T-cell (primary cell): ENCODE measurements at places on chromosomes 5 and 9.

GRCh38 chr5:139132515-139132914 lies 65.7 kb downstream of the SIL1 start:
- DNase-seq: no peak

- DNase-seq: no peak
Measured at GRCh38 chr5:39428640-39429039, 3.9 kb upstream of the DAB2 start.

- no peak for DNase-seq
Measured at GRCh38 chr5:74352256-74352655, 288.3 kb downstream of the ENC1 start.

DNA sequence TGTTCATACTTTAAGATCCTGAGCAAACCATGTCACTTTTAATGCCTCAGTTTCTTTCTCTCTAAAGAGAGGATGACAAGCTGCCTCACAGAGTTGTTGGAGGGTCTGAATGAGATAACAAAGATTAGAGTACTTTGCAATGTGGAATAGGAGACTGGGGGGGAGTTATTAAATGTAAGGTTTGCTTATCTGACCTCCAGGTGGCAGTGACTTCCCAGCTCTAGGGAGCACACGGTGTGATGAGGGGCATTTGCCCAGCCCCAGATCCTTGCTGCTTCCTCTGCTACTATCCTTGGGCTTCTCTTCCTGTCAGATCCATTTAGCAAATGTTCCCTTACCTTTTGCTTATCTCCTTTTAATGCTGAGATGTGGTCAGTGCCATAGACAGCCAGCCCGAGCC lies 30.7 kb downstream of the ENHO start:
- no peak for DNase-seq

DNA sequence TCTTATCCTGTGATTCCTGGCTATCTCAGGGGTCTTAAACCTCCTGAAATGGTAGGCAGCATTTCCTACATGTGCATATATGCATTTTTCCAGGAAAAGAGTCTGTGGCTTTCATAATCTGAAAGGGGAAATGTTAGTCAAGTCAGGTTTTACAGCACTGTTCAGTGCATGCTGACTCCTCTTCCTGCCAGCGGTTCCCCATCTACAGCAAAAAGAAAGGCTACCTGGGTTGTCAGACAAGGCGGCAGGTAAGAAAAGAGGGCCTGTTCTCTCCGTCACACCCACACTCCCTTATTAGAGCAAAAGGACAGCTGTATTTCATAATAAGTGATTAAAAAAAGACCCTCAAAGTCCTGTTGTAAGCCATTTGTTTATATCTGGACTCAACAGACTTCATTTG lies 4.3 kb upstream of the SPATA6L start:
- DNase-seq: no peak

DNA sequence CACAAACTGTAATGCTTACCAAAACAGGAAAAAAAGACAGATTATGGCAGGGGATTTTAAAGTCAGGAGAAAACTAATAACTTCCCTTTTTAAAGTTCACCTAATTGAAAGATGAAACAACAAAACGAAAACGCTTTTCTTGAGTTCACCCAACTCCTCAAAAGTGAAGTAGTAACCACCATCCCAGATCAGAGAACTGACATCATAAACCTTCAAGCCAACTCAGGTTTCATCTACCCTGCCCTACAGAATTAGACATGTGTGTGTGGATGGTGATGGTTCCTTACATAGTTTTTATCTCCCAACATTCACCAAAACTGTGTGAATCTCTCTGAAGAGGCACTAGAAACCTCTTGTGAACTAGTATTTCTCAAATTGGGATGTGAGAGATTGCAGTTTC lies 195.2 kb upstream of the PTGER4 start:
- no peak for DNase-seq

DNA sequence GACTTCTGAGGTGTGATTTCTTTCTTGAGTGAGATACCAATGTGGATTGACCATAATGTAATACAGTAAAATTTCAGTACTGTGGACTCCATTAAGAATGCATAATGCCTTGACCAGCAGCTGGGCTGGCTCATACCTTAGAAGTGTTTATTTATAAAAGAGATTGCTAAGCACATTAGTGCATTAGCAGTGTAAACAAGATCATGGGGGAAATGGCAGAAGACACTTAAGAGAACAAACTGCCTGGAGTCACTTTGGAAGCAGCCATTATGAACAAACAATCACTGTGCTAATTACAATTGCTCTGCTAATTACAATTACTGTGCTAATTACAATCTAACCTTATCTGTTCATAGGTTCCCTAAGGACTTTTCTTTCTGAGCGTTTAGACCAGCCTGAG lies 104.2 kb downstream of the TRIM32 start:
- DNase-seq: no peak

DNA sequence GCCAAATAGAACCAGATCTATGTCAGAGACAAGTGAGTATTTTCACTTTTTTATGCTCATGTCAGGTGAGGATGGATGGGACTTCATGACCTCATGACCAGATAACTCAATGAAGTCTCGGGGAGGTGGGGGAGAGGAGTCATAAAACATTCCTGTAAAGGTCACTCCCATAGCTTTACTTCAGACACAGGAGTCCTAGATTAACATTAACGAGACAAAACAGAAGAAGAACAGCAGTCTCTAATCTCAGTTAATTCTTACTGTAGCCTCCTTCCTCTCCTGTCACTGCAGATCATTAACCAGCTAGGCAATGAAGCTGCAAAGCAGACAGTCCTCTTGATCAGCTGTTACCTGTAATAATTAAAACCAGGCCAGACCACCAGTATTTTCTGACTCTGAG lies 11.2 kb downstream of the CRHBP start:
- DNase-seq: no peak

DNA sequence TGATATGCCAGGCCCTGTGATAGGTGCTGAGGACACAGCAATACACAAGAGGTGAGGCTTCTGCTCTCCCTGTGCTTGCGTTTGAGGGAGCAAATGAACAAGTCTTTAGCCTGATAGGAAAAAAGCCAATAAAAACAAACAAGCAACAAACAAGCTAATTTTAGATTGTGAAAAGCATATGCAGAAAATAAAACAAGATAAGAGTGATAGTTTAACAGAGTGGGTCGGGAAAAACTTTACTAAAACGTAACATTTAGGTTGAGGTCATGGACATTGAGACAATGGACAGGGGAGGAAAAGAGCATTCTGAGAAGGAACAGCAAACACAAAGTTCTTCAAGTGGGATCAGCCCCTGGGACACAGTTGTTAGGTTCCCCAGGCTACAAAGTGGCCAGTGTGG lies 4.3 kb downstream of the SMIM3 start:
- no peak for DNase-seq

DNA sequence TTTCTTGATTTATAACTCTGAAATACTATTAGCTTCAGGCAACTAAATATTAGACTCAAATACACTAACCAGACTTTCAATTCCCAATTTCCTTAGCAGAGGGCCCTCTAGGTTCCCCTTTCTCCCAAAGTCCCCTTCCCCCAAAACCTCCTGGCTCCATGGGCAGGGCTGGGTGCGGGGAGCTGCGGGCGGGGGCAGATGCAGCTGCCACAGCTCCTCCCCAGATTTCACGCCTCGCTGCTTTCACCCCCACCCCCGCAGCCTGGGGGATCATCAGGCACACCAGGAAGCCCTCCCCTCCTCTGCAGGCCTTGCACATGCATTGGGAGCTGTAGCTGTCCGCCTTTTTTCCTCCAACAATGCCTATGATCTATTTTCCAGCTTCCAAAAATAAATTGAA lies 82.8 kb upstream of the SPATA31C2 start:
- DNase-seq: no peak

GRCh38 chr5:88877826-88878225 lies 5.2 kb downstream of the MEF2C start:
- no peak for DNase-seq

DNA sequence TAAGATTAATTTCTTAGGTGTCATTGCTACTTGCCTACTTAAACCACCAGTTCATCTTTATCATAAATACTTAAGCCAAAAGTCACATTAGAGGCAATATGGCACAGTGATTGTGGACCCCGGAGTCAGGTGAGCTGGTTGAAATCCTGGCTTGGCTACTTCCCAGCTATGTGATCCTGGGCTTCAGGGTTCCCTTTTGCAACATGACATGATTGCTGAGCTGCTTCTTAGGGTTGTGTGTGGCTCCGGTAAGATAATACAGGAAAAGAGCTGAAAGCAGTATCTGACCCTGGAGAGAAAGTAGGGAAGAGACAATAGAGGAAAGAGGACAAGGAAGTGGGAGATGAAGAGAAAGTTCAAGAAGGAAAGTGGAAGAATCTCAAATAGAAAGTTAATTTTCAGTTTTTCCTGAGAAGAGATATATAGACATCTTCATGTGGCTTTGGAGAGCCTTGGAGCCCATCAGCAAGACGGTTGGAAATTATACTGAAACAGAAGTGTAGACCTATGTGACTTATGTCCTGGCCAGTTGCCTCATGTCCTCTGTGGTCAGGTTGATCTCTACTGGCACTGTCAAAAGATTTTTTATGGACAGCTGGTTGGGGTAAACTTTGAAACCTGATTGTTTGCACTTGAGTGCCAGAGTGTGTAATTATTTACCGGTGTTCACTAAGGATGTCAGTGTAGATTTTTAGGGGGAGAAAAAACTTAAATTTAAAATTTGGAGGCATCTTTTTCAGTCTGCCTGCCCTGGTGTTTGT lies 93.2 kb downstream of the GHR start:
- DNase-seq: no peak

DNA sequence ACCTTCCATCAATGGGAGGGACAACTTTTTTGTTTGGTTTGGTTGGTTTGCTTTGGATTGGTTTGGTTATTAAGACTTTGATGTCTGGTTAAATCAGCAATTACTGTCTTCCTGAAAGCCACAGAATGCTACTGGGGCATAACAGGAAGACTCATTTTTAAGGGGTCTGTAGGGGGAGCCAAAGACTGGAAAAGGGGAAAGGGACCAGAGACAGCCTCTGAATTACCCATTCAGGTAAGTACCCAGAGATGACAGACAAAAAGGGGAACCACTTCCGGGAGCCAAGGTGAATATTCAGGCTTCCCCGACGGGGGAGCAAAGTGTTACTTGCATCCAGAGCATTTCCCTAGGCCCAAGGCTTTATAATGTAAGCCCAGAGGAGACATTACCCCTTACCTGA lies 4.6 kb upstream of the FEM1C start:
- no peak for DNase-seq

DNA sequence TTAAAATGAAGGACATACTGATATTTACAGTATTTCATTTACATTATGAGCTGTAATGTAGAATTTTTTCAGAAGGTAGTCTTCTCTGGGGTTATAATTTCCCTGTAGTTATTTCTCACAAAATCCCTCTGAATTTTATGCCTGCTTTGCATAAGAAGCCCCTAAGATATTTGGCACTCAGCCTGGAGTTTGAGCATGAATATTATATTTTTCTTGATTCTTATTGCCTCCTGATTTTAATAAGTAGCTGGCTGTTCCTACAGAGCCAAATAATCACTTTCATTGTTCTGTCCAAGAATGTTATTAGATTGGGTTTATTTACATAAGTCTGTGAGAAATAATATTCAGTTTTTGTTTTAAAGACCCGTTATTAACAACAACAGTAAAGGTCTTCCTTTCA lies 195.0 kb downstream of the FER start:
- no peak for DNase-seq
